ENCODE measurements at places on chromosomes 11 and 22.

DNA sequence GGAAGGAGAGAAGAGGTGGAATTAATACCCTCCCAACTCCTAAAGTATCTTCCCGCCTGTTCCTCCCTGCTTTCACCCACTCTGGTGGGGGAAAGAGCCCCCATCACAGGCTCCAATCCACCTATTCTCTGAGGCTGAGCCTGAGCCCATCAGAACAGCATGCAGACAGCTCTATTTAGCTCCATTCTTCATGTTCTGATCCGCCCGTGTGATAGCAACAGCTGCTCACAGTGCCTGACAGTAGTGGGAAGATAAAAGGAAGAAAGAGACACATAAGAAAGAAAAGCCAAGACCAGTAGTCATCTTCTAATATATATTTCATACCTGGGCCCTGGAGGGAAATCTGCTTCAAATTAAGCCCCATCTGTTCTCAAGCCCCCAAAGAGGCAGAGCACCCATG, 80.3 kb upstream of the AKIP1 start:
- no peak for DNase-seq

GRCh38 chr11:28457481-28458065, 349.4 kb downstream of the METTL15 start:
- DNase-seq, result no peak

GRCh38 chr11:77656362-77656761, 18.8 kb upstream of the CLNS1A start:
- DNase-seq, result no peak

DNA sequence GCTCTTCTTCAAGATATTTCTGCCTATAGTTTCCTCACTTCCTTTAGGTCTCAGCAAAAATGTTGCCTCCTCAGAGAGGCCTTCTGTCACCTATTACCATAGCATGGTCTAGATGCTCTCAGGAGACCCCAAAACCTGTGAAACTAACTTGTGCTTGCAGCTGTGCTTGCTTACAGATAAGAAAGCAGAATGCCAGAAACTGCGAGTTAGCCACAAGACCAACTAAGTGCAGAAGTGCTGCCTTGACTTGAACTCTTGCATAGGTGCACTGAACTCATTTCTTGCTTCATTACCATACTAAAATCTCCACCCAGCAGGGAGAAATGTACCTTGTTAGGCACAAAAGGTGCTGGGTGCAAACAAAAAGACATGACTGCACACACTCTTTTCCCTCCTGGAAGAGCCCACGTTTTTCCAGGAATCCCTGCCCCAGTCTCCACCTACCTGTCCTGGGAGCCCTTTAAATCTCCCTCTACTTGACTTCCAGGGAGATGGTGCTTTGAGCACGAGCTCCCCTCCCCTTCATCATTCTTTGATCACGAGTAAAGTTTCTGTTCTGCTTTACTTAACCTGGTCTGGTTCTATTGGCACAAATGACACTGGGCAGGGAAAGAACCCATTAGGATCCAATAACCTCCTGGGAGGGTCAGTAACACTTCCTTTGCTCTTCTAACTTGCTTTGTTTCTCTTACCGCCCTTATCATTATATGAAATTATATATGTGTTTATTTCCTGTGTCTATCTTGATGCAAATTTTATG, 137.7 kb upstream of the DDI1 start:
- DNase-seq, result no peak

DNA sequence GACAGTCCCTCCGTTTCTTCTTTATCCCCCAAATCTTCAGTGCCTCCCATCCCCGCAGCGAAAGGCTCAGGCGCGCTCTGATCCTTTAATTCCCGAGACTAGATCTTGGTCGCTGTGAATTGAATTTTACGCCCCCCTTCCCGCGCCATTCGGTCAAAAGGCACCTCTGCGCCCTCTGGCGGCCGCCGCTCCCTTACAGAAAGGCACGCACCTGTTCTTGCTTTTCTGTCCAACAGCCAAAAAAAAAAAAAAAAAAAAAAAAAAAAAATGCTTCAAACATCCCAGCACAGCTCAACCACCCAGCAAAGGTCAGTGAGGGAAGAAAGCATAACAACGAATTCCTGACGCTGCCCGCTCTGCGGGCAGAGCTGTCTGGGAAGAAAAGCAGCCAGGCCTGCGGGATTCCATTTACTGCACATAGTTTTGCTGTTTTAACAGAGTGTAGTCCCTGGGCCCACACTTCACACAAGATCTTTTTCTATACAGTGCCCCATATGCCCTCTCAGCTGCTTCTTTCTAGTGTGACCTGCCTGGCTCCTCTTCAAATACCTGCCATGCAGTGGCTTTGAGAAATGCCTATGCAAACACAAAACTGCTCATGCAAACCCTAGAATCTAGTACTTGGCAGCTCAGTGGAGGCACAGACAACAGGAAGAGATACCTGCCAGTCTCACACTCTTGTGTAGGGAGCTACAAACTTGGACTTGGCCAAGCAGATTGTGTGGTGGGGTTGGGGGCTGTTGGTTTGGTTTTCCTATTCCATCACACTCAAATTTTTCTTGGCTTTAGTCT, 1.3 kb upstream of the ESAM start:
- DNase-seq, result no peak

GRCh38 chr11:121194731-121195596, 93.9 kb downstream of the TECTA start:
- DNase-seq, result peak; percentile 33

DNA sequence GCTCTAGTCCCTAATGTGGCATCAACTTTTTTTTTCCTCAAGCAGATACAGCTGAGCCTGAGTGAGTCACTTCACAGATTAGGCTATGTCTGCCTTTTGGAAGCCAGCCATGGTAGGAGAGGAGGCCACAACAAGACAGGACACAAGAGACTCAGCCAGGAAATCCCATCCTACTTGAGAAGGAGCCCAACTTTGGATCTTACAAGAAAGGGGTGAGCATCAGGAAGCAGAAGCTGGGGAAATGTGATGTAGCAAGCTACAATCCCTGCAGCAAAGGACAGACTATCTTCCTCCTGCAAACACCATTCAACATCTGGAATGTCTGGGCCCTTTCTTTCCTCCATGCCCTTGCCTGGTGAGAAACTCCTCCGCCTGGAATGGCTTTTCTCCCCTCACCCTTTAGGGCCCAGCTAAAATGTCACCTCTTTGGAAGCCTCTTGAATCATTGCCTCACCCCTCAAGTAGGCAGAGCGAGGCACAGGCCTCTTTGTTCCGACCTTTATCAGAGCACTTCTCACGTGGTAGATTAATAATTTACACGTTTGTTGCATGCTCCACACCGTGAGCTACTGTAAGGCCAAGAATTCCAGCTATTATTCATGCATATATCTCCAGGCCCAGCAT, 156.4 kb upstream of the PITPNB start:
- no peak for DNase-seq

- peak; percentile 9 for DNase-seq
These were observed 54.1 kb downstream of the SNX19 start for GRCh38 chr11:130861902-130862860.

GRCh38 chr22:44410451-44410991, 87.5 kb downstream of the RTL6 start:
- no peak for DNase-seq

DNA sequence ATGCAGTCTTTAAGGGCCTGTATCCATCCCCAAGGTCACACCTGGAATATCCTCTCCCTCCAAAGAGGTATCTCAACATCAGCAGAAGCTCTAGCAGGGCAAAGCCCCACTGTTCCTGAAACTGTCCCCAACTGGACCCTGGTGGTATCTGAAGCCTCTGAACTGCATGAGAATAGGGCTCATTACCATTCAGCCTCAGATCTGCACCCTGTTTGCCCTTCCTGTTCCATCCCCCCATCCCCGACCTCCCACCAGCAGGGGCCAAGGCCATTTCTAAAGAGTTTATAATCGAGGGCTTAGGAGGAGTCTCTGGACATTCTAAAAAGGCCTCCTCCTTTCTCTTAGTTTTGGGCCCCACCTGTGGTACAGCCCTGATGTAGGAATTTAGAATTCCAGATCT, 74.0 kb upstream of the THY1 start:
- DNase-seq, result no peak

DNA sequence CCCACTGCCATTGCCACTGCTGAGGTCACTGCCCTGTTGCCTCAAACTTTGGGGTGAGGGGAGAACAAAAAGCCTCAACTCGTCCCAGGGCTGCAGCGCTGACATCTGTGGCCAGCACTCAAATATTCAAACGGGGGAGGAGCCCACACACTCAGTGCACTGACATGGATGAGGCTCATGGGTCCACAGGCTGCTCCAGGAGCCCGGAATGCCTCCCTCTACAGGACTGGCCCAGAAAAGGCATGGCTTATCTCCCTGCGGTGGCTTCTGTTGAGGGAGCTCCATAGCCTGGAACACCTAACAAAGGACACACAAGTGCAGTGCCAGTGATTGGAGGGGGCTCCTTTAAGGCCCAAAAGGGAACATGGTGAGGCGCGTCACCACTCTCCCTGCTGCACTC, 341.1 kb upstream of the LUZP2 start:
- DNase-seq, result no peak

- no peak for DNase-seq
These were observed 869 bp upstream of the EIF4ENIF1 start for GRCh38 chr22:31490496-31490925.

DNA sequence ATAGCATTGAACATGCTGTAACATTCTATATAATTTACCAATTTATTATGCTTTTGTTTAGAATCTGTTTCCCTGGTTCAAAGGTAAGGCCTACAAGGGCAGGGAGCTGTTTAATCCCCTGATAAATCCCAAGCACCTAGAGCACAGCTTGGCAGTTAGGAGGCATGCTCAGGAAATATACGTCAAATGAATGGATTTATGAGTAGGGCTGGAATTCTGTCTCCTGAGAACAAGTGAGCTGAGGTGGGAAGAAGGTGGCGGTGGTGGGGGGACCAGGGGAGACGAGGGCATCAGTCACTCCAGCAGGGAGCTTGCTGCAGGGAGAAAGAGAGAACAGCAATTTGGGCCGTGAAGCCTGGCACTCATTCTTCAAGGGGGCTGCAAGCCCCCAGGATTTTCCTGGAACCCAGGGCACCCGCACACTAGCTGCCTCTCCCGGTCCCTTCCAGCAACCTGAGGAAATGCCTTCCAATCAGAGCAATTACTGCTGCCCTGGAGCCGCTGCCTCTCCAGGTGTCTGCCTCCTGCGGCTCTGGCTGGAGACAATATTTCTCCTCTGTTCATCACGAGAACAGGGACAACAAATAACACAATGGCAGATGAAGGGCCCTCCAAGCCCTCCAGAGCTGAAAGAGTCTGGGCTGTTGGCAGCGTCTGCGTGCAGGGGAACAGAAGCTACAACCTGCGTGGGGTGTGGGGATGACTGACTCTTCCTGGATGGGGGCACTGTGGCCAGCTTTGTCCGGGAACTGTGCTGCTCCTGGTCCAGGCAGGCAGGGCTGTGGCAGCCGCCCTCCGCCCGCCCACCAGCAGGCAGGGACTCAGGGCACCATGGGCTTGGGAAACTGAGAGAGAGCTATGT, 233.4 kb downstream of the ST3GAL4 start:
- DNase-seq, result no peak

DNA sequence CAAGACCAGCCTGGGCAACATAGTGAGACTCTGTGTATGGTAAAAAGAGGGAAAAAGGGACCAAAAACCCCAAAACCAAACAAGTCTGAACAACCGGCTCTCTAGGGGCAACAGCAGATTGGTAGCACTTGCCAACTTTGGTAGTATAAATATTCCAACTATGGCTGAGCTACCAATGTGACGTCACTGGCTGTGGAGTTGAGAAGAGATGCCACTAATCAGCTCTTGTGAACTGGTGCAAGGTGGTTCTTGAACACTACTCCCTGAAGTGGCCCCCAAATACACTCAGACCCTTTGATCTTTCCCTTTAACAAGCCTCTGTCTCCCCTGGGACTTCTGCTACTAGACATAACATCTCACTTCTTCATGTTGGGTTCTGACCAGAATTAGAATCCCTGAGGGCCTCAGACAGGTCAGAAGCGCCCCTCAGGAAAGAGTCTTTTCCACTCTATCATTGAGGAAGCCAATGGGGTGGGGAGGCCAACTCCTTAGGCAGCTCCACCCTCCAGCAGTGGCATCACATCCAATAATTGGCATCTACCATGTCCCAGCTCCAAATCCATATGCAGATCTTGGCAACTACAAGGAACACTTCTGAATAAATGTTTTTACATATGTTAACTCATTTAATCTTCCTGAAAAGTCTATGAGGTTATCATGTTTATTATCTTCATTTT, 49.2 kb downstream of the RPL27A start:
- DNase-seq, result no peak

- DNase-seq, result no peak
These were observed 52.5 kb downstream of the TRIM44 start for GRCh38 chr11:35714882-35715627.

DNA sequence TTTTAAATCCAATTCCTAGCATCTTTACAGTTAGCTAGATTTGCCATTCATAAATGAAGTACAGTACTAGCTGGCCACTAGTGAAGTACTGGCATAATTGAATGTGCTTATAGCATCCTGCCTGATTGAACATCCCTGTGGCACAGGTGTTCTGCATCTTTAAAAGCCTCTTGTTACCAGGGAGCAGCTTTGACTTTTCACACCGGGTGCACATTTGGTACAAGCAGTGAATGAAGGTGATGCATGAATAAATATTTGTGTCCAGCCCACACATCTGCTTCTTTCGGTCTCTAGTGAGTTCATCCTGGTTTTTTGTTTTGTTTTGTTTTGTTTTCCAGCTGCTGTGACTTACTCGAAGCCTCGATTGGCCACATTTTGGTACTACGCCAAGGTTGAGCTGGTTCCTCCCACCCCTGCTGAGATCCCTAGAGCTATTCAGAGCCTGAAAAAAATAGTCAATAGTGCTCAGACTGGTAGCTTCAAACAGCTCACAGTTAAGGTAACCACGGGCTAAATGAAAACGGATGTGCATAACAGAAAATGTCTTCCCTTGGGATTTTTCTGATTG, 5.3 kb downstream of the ATP5MG start:
- DNase-seq, result no peak

- no peak for DNase-seq
These were observed 25.8 kb upstream of the RASSF10 start for GRCh38 chr11:12983336-12983735.

DNA sequence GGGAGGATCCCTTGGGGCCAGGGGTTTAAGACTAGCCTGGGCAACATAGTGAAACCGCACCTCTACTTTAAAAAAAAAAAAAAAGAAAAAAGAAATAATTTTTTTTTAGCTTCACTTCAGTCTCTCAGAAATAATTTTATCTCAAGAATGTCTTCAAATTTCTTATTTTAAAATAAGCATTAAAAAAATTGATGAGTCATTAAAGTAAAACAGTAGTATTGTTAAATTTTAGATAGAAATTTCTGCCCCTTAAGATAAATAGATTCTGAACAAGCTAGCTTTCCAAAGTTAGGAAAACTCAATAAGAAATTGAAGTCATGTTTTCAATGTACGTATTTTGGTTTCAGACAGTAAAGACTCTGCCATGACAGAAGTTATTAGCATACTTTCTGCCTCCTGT, 7.7 kb upstream of the PACS1 start:
- no peak for DNase-seq

- no peak for DNase-seq
These were observed 275.8 kb downstream of the MIAT start for GRCh38 chr22:26933105-26933590.

GRCh38 chr11:90243534-90243933, 20.7 kb upstream of the CHORDC1 start:
- DNase-seq, result peak; percentile 79

GRCh38 chr22:38163844-38164550, 17.6 kb downstream of the PLA2G6 start:
- no peak for DNase-seq

GRCh38 chr11:76169473-76169896, 36.8 kb downstream of the WNT11 start:
- no peak for DNase-seq
